Prostate gland (tissue), 2 donors: ENCODE measurements at places on chromosomes 1 and 21. TPM values are rescaled to one million over a fixed set of nuclear protein-coding genes. Genes with fewer than 3 reads are reported as not detected.

GRCh38 chr1:24385160-24385940 is 28.2 kb downstream of the STPG1 start:
- no peak overlapping the region for H3K4me3 ChIP-seq
- H3K27ac ChIP-seq, result peak overlapping the region; percentile 51

GRCh38 chr1:236509647-236510401 is 14.0 kb upstream of the LGALS8 start:
- no peaks in the 10 kb centered on the region for H3K36me3 ChIP-seq
- no peak for DNase-seq
- H3K4me1 ChIP-seq, result no peaks in the 10 kb centered on the region
- no peak overlapping the region for H3K4me3 ChIP-seq
- no peak overlapping the region for H3K27ac ChIP-seq

The LCA5L gene
- 3.7 TPM for total RNA-seq

- no peaks in the 10 kb centered on the region for H3K4me1 ChIP-seq
- H3K27ac ChIP-seq, result no peak overlapping the region
- no peaks in the 10 kb centered on the region for H3K27me3 ChIP-seq
- no peak overlapping the region for H3K4me3 ChIP-seq
- no peaks in the 10 kb centered on the region for H3K36me3 ChIP-seq
- no peak for DNase-seq
These were observed 54.6 kb upstream of the SIPA1L2 start for GRCh38 chr1:232684371-232685105.
